ENCODE measurements at places on chromosomes 3 and 15.
A peak's percentile ranks its signal among the peaks of the same experiment; 100 is the strongest.

- DNase-seq: no peak
Observed at GRCh38 chr15:100663915-100664281, 61.5 kb downstream of the ASB7 start.

DNA sequence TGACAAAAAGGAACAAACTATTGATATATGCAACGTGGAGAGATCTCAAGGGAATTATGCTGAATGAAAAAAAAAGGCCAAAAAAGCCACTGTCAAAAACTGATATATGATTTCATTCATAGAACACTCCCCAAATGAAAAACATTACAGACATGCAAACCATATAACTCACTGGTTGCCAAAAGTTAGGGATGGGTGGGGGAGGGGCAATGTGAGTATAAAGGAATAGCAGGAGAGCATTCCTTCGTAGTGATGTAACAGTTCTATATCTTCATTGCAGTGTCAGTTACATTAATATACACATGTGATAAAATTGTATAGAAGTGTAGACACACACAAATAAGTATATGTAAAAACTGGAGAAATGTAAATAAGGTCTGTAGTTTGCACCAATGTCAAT is 12.2 kb downstream of the GBE1 start:
- no peak for DNase-seq

- no peak for DNase-seq
Observed at GRCh38 chr3:175916191-175916934, 1057.2 kb downstream of the NAALADL2 start.

GRCh38 chr15:67458331-67459029 is 62.5 kb upstream of the C15orf61 start:
- no peak for DNase-seq

GRCh38 chr3:109818081-109818480 is 480.7 kb upstream of the DPPA4 start:
- DNase-seq: no peak

DNA sequence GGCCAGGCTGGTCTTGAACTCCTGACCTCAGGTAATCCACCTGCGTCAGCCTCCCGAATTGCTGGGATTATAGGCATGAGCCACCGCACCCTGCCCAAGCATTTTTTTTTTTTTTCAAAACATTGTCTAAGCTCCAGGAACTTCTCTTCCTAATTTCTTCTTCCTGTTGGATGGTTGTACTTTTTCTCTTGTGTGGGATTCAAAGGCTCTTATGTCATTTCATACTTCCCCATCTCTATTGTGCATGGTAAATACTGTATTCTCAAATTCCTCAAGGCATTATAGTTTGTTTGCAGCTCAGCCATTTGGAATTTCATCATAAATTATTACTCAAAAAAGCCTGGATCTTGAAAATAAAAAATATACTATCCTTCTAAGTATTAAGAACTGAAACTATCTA is 199.1 kb upstream of the GADL1 start:
- no peak for DNase-seq

GRCh38 chr3:73768524-73769308 is 144.0 kb upstream of the PDZRN3 start:
- no peak for DNase-seq

- DNase-seq: peak; percentile 64
Observed at GRCh38 chr15:75112278-75112847, 89.0 kb downstream of the PPCDC start.

GRCh38 chr3:174639406-174639805 is 219.7 kb upstream of the NAALADL2 start:
- DNase-seq: no peak

- DNase-seq: no peak
Observed at GRCh38 chr3:32708672-32709283, 23.8 kb downstream of the CNOT10 start.

GRCh38 chr3:116444115-116444747 is 1.1 kb downstream of the LSAMP start:
- peak; percentile 3 for DNase-seq

DNA sequence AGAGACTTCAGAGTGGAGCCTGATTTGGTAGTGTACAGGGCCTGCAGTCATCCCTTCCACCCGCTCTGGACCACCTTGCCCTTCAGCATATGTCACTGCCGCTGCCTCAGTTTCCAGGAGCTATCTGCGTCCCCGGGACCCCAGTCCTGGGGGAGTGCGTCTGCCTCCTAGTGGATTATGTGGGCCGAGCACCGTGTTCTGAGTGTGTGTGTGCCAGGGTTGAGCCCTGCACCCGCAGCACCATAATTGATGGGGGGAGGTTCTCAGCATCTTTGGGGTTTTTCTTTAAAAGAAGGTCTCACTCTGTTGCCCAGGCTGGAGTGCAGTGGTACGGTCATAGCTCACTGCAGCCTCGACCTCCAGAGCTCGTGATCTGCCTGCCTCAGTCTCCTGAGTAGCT is 33.6 kb downstream of the CD276 start:
- DNase-seq: no peak

DNA sequence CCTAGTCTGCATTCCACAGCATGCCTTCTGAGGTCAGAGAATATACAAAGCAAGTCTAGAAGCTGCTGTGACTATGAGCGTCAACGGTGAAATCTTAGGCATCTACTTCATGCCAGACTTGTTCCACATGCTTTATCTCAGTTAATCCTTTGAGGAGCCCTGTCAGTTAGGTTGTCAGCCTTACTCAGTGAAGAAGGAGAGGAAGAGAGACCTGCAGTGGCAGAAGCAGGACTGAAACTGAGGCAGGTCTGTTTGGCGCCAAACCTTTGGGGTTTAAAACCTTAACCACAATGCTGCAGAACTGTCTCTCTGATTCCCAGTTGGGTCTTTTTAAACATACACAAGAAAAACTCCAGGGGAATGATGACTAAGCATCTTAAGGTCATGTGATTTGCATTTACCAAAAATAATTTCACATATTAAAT is 139.0 kb upstream of the LIPC start:
- no peak for DNase-seq

DNA sequence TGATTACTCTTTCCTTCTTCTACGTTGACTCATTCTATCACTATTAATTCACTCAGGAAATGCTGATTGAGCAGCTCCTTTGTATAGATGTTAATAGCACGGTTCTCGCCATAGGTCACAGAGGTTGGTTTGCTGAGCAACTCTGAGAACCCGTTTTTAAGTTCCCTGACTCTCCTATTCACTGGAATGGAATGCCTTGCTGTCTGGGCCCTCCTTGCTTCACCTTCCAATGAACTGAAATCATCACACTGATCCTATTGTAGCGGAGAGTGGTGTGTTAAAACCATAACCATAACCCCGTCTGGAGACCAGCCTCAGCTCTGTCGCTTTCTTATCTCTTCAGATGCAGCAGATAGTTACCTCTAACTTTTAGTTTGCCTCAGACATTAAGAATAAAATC is 323.6 kb downstream of the GABRB3 start:
- no peak for DNase-seq

DNA sequence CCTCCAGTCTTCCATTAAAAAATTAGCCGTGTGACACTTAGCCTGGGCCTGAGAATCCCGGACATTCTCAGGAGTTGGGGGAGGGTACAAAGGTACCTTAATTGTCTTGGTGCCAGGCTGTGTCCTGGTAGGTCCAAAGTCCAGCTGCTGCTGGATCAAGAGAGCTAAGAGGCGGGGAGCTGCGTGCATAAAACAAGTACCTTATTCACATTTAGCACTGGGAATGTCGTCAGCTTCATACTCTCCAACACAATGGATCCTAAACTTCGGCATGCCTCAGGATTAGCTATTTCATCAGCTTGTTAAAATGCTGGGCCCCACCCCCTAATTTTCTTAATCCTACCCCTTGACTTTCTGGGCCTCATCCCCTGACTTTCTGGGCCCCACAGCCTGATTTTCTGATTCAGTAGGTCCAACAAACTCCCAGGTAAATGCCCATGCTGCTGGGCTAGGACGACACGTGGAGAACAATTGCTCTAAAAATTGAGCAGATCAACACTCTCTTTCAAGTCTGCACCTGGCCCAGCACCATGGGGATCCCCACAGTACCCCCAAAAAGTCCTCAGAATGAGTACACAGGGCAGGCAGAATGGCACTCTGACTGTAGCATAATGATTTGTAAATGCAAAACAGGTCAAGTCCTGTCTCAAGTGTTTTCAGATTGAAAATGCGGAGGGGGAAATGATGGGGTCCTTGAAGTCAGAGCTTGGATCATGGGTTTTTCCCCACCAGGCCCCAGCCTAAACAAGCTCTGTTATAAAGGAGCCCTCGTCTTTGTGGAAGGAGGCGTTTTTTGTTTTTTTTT is 5.6 kb upstream of the AEN start:
- DNase-seq: peak; percentile 69

GRCh38 chr3:99601515-99601914 is 36.9 kb upstream of the COL8A1 start:
- no peak for DNase-seq

DNA sequence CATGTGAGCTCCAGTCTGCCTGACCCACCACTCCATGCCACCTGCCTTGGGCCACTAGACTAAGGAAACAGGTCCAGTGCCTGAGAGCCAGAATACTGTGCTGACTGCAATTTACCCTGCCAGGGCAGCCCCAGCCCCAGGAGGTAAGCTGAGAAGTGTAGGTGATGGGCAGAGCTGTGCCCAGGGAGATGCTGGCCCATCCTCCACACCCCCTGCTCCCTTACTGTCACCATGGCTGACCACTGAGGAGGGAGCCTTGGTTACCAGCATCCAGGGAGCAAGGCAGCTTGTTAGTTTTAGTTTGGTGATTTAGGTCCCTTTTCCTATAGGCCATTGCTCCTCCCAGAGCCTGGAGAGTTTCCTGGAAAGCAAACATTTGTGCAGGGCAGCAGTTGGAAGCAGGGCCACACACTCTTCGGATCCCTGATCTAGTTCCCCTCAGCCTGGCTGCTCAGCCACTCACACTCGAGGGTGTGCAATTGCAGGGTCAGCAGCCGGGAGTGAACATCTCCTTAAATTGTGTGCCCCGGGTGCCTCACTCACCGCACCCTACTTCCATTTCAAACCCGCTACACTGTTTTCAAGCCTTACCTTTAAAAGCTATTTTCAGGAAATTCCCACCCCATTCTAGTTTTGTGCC is 2.0 kb downstream of the GALNT15 start:
- DNase-seq: no peak

DNA sequence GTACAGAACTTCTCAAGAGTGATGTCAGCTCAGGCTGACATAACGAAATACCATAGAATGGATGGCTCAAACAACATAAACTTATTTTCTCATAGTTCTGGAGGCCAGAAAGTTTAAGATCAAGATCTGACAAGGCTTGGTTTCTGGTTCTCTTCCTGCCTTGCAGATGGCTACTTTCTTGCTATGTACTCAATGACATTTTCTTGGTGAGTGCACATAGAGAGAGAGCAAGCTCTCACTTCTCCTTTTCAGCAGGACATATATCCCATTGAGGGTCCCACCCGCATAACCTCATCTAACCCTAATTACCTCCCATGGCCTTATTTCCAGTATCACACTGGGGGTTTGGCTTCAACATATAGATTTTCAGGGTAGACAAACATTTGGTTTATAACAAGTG is 1072.1 kb downstream of the PLOD2 start:
- no peak for DNase-seq

DNA sequence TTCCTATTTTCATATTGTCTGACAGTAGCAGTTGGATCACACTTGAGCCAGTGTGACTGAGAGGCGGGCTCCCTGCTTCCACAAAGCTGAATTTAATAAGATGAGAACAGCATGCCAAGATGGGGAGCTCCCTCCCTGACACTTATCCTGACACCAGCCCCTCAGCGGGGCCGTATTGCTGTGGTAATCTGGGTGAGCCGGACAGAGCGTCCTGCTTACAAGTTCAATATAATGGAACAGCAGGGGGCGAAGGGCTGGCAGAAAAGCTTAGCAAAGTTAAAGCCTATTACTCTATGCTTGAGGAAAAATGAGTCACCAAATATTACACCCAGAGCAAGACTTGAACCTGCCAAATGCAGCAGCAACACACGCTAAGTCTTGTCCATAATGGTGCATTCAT is 163.8 kb upstream of the CMC1 start:
- no peak for DNase-seq

DNA sequence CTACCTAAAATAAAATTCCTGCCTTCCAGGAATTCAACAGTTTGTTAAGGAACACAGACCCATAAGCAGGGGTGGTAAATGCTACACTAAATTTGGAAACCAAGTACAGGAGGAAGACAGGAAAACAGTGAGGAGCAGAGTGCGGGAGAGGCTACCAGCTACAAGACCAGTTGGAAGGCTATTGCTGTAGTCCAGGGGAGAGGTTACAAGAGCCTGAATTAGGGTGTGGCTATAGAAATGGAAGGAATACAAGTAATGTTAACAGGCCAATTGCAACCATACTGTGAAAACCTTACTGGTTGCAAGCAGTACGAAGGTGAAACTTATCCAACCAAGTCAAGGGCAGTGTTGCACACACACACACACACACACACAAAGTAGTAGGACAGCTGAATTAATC is 880 bp upstream of the ARMC8 start:
- DNase-seq: no peak

GRCh38 chr3:48770192-48770502 is 53.1 kb upstream of the IP6K2 start:
- no peak for DNase-seq

- no peak for DNase-seq
Observed at GRCh38 chr3:116263842-116264545, 181.3 kb downstream of the LSAMP start.

- DNase-seq: no peak
Observed at GRCh38 chr3:32414522-32415202, 23.0 kb downstream of the CMTM7 start.

DNA sequence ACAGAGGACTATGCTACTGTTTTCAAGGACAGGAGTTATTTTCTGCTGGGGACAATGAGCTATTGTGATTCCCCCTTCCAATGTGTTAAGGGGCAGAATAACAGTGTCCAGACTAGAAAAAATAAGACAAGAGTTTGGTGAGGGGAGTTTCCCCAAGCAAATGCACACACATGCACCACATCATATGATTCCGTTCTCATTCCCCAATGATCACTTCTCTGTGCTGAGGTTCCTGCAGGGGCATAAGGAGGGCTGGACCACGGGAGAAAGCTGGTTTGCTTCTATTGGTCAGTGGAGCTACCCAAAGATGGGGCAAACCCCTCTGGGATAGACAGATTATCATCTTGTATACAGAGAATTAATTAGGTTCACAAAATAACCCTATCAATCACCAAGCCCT is 80.6 kb downstream of the RBPMS2 start:
- no peak for DNase-seq

- DNase-seq: no peak
Observed at GRCh38 chr15:53522991-53523390, 236.5 kb downstream of the WDR72 start.

DNA sequence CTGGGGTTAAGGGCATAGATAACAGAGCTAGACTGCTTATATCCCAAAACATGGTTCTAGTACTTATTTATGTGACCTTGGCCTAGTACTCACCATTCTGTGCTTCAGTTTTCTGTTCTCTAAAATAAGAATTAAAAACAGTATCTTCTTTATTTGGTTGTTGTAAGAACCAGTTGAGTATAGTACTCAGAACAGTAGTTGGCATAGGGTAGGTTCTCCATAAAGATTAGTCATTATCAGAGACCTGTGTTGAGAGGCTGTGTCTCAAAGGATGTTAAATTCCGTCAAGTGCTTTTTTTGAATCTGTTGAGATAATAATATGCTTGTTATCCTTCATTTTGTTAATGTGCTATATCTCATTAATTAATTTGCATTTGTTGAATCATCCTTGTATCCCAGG is 47.4 kb upstream of the OSTN start:
- no peak for DNase-seq

- no peak for DNase-seq
Observed at GRCh38 chr3:121794264-121794983, 40.4 kb downstream of the IQCB1 start.

GRCh38 chr3:187667526-187667925 is 2.7 kb downstream of the SST start:
- no peak for DNase-seq

All from large intestine (tissue), 12 donors.